ENCODE measurements at places on chromosomes 13 and 19.

DNA sequence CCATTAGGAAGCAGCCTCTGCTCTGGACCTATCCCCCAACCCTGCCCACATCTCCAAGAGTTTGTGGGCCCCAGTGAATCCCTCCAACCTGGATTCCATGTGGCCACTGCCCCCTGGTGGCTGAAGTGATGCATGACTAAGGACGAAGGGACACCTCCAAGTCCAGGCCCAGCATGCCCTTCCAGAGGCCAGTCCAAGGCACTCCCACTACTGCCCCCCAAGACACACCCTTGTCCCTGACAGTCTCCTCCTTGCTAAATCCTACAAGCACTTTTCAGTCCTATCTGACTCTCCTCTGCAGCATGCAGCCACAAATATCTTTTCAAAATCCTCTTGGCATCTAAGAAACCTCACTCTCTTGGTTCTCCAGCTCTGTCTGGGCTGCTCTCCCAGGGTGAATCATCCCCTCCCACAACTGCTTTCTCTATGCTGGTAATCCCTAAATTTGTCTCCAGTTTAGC is 33.0 kb downstream of the DEDD2 start:
- DNase-seq, result peak; percentile 96

- no peak for DNase-seq
These were observed 91.0 kb downstream of the FGF14 start for GRCh38 chr13:102310691-102311418.

DNA sequence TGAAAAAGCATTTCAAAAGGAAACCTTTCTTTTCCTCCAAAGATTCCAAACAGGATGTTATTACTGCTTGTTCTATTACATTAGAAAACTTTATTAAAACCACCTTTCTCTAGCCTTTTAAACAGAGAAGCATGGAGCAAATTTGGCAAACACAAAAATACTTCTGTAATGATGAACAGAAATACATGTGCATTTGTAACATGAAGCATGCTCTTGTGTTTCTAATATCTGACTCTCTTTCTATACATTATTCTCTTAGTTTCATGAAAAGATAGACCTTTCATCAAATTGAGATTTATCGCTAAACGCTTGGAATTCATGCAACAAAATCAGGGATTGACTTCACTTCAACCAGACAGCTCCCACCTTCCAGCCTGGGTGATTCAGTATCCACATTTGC is 152.8 kb upstream of the IRS2 start:
- no peak for DNase-seq

DNA sequence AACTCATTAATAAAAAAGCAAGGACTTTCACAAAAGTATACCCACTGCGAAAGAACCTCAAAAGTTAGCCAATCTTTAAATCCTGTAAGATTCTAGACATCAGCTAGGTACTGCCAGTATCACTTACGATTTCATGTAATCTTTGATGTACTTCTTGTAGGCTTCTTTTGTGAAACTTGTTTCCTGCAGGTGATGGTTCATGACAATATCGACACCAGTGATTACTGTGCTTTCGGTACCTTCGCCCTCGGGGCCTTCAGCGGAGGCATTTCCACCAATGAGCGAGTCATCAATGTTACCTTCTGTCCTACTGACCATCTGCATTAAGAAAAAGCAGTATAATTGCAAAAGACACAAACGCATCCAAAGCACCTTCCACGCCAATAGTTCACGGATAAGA is 1.1 kb downstream of the TPT1 start:
- no peak for DNase-seq

- no peak for DNase-seq
These were observed 1138.2 kb downstream of the UQCRFS1 start for GRCh38 chr19:28074773-28075172.

DNA sequence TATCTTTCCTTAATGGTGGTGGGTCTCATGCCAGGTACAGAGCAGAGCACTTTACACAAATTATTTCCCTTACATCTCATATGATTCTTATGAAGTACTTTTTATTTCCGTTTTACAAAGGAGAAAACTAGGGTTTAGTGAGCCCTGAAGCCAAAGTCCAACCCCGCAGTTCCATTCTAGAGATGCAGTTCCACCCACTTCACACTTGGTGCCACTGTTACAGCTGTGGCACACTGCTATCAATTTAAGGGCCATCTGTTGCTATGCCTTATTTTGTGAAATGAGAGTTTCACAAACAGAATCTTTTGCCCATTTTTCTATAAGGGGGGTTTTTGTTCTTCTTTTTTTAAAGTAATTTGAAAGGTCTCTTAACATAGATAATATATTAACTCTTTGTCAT is 12.9 kb downstream of the MIPEP start:
- DNase-seq, result no peak

GRCh38 chr19:30206187-30206586 is 166.0 kb upstream of the ZNF536 start:
- DNase-seq, result no peak

DNA sequence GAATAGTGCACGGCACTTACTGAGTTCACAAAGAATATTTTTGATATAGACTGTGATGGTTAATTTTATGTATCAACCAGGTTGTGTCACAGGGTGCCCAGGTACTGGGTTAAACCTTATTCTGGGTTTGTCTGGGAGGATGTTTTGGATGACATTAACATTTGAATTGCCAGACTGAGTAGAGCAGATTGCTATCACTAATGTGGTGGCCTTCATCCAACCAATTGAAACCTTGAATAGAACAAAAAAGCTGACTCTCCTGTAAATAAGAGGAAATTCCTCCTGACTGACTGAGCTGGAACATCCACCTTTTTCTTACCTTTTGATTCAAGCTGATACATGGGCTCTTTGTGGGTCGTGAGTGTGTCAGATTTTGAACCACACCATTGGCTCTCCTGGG is 1424.4 kb upstream of the MIR17HG start:
- DNase-seq, result peak; percentile 11

GRCh38 chr13:33003458-33004019 is 12.7 kb upstream of the KL start:
- DNase-seq, result no peak

DNA sequence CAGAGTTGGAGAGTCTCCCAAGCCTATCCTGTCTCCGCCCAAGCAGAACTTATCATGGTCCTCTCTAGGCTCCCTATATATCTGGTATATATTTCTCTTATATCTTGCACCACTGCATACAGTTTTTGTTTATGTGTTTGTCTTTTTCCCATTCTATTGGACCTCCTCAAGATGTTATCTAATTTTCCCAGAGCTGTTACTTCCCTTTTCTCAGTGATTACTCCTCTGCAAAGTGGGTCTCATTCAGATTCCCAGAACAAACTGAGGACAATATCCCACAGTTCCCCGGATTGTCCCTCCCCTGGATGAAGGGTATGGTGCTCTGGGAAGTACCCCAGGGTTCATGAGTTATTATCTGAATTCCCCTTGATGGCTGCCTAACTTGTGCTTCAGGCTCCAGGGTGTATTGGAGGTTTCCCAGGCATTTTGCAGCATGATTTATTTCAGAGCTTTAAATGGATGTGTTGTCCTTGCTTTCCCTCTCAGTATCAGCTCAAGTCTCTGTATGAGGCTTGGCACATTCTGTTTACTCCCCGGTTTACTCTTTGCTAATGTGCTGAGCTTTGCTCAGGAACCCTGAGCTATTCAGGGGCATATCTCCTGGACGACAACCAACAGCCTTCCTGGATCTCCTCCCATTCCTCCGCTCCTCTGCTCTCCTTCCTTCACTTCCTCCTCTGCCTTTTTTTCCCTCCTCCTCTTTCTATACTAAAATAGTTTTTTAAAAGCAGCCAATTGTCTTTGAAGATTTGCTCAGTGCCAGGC is 329.3 kb downstream of the SPRY2 start:
- DNase-seq, result no peak

DNA sequence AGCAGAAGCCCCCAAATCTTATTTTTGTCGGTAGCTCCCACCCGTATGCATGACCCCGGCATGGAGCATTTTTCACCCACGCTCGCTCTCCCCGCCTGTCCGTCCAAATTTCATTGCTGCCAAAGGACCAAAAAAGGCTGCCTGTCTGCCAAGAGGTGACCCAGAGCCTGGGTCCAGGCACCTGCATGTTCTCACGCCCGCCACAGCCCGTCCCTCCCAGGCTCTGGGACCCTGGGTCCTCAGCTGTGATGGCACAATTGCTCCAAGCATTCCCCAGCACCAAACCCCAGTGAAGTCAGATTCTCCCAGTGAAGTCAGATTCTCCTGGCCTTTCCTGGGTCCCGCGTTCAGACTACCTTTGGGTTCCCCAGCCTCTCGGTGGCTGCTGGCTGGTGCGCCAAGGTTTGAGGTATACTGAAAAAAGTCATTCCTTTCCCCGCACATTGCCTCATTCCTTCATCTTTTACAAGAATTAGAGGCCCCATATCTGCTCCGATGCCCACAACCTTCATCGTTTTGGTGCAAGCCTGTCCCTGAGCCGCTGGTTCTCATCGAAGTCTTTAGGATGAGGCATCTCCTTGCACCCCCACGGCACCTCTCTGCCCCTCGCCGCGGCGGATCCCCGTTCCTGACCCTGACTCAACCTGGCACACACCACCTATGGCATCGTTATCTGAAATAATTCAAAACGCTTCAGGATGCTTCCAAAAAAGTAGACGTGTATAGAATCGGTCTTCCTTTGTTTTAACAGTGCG is 59.3 kb upstream of the F7 start:
- DNase-seq, result no peak

DNA sequence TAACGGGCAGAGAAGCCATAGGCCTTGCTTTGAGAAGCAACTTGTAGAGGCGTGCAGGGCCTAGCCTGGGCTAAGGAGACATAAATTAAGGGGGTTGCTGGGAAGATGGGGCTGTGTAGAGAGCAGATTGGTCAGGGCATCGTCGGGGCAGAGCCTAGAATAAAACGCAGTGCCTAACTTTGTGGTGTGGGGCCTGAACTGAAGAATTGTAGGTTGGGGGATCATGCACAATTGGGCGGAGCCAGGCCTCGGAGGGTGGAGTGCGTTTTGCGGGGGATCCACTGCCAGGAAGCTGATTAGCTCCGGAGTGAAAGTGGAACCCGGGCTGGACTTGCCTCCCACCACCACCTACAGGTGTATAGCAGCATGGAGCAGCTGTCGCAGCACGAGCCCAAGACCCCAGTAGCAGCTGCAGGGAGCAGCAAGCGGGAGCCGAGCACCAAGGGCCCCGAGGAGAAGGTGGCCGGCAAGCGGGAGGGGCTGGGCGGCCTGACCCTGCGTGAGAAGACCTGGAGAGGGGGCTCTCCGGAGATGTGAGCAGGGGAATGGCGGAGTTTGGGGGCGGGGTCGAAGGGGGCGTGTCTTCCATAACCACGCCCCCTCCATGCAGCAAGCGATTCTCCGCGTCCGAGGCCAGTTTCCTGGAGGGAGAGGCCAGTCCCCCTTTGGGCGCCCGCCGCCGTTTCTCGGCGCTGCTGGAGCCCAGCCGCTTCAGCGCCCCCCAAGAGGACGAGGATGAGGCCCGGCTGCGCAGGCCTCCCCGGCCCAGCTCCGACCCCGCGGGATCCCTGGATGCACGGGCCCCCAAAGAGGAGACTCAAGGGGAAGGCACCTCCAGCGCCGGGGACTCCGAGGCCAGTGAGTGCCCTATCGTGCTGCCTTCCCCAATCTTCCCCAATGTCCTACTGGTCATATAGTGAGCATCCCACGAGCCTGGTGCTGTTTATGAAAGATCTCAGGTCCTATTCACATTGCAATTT is 13.8 kb downstream of the DNASE2 start:
- peak; percentile 66 for DNase-seq

DNA sequence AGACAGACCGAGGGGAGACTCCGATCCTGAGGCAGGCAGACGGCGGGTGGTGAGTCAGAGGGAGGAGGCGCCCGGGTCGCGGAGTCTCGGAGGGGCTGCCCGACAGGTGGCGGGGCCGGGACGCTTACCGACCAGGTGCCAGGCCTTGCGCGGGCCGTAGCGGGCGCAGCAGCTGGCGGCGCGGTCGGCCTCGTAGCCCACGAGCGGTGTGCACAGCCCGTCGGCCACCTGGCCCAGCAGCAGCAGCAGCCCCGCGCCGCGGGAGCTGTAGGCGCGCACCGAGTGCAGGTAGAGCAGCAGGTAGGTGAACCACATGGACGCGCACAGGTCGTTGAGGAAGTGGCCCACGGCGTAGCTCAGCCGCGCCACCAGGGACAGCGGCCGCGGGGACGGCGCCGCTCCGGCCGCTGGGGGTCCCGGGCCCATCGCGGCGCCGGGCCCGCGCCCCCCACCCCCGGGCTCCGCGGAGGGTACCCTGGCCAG is 367 bp downstream of the MFSD12 start:
- peak; percentile 47 for DNase-seq

GRCh38 chr13:29956853-29957252 is 106.4 kb upstream of the UBL3 start:
- DNase-seq, result peak; percentile 38

GRCh38 chr13:26310003-26310402 is 56.1 kb downstream of the CDK8 start:
- no peak for DNase-seq

DNA sequence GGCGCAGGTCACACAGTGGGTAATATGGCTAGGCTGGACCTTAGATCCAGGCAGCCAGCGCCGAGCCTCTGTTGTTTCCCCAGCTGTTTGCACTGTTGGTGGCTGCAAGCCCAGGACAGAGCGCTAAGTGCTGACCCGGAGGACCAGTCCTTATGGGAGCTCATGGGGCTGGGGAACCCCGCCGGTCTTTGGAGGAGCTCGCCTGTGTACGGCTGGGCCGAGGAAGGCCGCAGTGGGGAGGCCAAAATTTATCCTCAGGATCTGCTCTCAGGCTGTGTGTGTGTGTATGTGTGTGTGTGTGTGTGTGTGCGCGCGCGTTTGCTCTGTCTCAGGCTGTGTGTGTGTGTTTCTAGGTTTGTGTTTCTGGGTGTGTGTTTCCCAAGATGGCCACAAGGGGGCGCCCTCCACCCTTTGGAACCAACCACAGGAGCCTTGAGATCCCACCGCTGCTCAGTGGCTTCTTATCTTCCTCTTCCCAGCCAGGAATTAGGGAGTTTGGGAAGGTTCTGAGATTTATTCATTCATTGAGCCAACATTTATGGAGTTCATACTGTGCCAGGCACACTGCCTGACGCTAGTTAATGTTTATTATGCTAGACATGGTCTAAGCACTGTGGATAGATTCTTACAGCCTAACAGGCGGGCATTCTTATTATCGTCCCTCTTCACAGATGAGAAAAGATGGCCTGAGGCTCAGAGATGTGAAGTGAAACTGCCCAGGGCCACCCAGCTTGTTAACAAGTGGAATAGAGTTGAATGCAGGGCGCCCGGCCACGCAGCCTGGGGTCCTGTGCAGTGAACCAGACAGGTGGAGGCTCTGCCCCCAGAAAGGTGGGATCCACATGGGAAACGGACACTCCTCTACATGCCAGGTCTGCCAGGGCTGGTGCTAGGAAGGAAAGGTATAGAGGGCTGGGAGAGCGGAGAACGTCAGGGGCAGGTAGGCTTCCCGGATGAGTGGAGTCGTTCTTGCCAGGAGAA is 13.0 kb downstream of the PGLYRP1 start:
- peak; percentile 87 for DNase-seq

GRCh38 chr19:46068345-46069258 is 27.8 kb upstream of the IGFL4 start:
- DNase-seq, result no peak

GRCh38 chr13:42612021-42612765 is 38.2 kb downstream of the TNFSF11 start:
- DNase-seq, result no peak

- no peak for DNase-seq
These were observed 664 bp downstream of the MAST3 start for GRCh38 chr19:18097993-18098890.

- peak; percentile 41 for DNase-seq
These were observed 1.3 kb downstream of the NECTIN2 start for GRCh38 chr19:44847144-44848035.

- DNase-seq, result peak; percentile 18
These were observed 12.0 kb downstream of the KHSRP start for GRCh38 chr19:6412447-6413091.

- DNase-seq, result no peak
These were observed 310.6 kb upstream of the TSHZ3 start for GRCh38 chr19:31659897-31660210.
